ENCODE measurements at places on chromosomes 13 and 19. TPM values are rescaled to one million over a fixed set of nuclear protein-coding genes. Genes with fewer than 3 reads are reported as not detected.

The ZNF45 gene
- total RNA-seq = 18.5 TPM

DNA sequence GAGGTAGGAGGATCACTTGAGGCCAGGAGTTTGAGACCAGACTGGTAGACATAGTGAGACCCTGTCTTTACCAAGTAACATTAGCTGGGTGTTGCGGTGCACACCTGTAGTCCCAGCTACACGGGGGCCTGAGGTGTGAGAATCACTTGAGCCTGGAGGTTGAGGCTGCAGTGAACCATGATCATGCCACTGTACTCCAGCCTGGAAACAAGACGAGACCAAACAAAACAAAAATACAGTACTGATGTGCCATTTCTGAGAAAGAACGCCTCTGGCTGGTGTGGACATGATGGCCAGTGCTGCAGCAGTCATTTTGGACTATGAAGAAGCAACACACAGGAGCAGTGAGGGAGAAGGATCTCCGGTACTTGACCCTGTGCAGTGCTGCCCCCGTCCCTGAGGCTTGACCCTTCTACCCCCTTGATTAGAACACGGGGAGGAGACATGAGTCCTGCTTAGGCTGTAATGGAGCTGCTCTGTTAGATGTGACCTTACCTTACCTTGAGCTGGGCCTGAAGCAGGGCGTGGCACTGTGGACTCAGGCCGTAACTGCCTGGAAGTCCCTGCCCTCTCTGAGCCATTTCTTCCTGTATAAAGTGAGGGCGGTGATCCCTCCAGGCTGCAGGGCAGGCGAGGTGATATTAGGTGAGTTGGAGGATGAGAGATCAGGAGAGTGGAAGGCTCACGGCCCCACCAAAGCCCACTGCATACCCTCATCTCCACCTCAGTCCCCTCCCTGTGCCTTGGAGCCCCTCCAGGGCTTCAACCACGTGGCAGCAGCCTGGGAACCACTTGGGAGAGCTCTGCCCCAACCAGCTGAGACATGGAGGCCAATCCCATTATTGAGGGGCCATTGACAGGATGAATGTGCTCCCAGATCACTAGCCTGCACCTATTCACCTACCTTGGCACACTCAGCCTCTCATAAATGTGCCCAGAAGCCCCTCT lies 5.9 kb downstream of the RPL18A start:
- no peak for DNase-seq
- H3K27ac ChIP-seq = no peak overlapping the region
- no peaks in the 10 kb centered on the region for H3K36me3 ChIP-seq
- no peaks in the 10 kb centered on the region for H3K27me3 ChIP-seq

GRCh38 chr13:66225072-66225471 lies 1005.1 kb downstream of the PCDH9 start:
- no peaks in the 10 kb centered on the region for H3K27me3 ChIP-seq
- no peaks in the 10 kb centered on the region for H3K36me3 ChIP-seq
- H3K4me1 ChIP-seq = no peaks in the 10 kb centered on the region
- DNase-seq = no peak
- H3K27ac ChIP-seq = no peak overlapping the region

The PNMA8C gene
- total RNA-seq = 3.1 TPM

The VSTM1 gene
- not detected for total RNA-seq

DNA sequence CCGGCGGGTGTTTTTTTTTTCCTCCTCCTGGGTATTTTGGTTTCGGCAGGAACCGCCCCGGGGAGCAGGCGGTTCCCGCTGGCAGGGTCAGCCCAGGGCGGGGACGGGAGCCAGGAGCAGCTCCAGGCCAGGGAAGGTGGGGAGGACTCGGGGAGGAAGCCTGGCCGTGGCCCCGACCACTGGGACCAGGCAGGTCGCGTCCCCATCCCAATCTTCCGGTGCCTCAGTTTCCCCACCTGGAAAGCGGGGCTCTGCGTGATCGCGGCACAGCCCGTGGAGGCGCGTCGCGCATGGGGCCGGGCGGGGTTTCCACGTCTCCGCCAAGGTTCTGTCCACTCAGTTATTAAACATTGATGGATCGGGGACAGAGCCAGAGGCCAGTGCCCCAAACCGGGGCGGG lies 34.8 kb downstream of the IL12RB1 start:
- H3K27me3 ChIP-seq = no peaks in the 10 kb centered on the region
- H3K4me3 ChIP-seq = no peak overlapping the region
- H3K36me3 ChIP-seq = no peaks in the 10 kb centered on the region
- no peaks in the 10 kb centered on the region for H3K4me1 ChIP-seq
- DNase-seq = peak; percentile 82

The FRY gene
- total RNA-seq = 328 TPM

DNA sequence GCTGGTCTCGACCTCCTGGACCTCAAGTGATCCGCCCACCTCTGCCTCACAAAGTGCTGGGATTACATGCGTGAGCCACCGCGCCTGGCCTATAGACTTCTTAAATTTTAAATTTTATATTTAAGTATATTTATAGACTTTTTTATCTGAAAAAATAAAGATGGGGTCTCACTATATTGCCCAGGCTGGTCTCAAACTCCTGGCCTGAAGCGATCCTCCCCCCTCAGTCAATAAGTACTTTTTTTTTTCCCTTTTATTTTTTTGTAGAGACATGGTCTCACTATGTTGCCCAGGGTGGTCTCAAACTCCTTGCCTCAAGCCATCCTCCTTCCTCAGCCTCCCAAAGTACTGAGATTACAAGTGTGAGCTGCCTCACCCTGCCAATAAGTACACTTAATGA lies 1.9 kb downstream of the SERTAD1 start:
- no peak overlapping the region for H3K27ac ChIP-seq
- DNase-seq = no peak
- peaks cover 4% of the 10 kb centered on the region for H3K36me3 ChIP-seq
- H3K4me1 ChIP-seq = no peaks in the 10 kb centered on the region

GRCh38 chr19:35276706-35277281 lies 5.5 kb upstream of the HAMP start:
- no peaks in the 10 kb centered on the region for H3K27me3 ChIP-seq
- no peak for DNase-seq
- peaks cover 7% of the 10 kb centered on the region for H3K36me3 ChIP-seq
- H3K27ac ChIP-seq = no peak overlapping the region
- no peaks in the 10 kb centered on the region for H3K4me1 ChIP-seq

DNA sequence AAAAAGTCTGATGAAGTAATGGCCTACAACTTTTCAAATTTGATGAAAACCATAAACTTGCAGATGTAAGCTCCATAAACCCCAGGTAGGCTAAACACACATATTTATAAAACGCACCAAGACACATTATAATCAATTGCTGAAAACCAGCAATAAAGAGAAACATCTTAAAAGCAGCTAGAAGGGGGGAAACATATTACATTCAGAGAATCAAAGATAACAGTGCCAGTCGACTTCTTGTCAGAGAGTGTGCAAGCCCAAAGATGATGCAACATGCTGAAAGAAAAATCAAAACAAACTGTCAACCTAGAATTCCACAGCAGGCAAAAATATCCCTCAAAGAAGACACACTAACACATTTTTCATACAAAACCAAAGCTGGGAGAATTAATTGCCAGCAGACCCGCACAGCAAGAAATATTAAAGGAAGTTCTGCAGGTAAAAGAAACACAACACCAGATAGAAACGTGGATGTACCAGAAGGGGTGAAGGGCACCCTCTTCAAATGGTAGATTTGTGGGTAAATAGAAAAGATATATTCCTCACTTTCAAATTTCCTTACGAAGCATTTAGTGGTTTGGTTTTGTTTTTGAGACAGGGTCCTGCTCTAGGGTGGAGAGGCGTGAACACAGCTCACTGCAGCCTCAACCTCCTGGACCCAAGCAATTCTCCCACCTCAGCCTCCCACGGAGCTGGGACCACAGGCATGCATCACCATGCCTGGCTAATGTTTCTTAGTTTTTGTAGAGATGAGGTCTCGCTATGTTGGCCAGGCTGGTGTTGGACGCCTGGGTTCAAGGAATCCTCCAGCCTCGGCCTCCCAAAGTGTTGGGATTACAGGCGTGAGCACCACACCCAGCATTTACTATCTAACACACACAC lies 16.5 kb upstream of the ATP1A3 start:
- no peaks in the 10 kb centered on the region for H3K27me3 ChIP-seq
- no peak overlapping the region for H3K27ac ChIP-seq
- H3K4me3 ChIP-seq = no peak overlapping the region
- no peaks in the 10 kb centered on the region for H3K4me1 ChIP-seq

GRCh38 chr19:3115916-3116602 lies 19.8 kb upstream of the GNA15 start:
- no peaks in the 10 kb centered on the region for H3K27me3 ChIP-seq
- no peak overlapping the region for H3K27ac ChIP-seq
- no peaks in the 10 kb centered on the region for H3K4me1 ChIP-seq
- H3K4me3 ChIP-seq = no peak overlapping the region
- no peak for DNase-seq

DNA sequence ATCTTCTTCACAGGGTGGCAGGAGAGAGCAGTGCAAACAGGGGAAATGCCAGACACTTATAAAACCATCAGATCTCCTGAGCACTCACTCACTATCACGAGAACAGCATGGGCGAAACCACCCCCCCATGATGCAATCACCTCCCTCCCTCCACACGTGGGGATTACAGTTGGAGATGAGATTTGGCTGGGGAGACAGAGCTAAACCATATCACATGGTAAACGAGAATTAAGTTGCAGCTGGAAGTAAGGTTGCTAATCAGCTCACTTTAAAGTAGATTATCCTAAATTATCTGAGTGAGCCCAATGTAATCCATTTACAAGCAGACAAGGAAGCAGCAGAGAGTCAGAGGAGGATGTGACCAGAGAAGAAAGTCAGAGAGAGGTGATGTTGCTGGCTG lies 102.2 kb upstream of the IPO5 start:
- no peaks in the 10 kb centered on the region for H3K4me1 ChIP-seq
- DNase-seq = no peak
- H3K4me3 ChIP-seq = no peak overlapping the region
- H3K27ac ChIP-seq = no peak overlapping the region
- H3K36me3 ChIP-seq = no peaks in the 10 kb centered on the region
- no peaks in the 10 kb centered on the region for H3K27me3 ChIP-seq

The SLC10A2 gene
- total RNA-seq = not detected

- H3K27ac ChIP-seq = no peak overlapping the region
- H3K4me1 ChIP-seq = no peaks in the 10 kb centered on the region
- no peaks in the 10 kb centered on the region for H3K36me3 ChIP-seq
- H3K27me3 ChIP-seq = no peaks in the 10 kb centered on the region
- no peak for DNase-seq
Observed at GRCh38 chr13:86135856-86136255, 336.6 kb upstream of the SLITRK6 start.

The NTF4 gene
- not detected for total RNA-seq

DNA sequence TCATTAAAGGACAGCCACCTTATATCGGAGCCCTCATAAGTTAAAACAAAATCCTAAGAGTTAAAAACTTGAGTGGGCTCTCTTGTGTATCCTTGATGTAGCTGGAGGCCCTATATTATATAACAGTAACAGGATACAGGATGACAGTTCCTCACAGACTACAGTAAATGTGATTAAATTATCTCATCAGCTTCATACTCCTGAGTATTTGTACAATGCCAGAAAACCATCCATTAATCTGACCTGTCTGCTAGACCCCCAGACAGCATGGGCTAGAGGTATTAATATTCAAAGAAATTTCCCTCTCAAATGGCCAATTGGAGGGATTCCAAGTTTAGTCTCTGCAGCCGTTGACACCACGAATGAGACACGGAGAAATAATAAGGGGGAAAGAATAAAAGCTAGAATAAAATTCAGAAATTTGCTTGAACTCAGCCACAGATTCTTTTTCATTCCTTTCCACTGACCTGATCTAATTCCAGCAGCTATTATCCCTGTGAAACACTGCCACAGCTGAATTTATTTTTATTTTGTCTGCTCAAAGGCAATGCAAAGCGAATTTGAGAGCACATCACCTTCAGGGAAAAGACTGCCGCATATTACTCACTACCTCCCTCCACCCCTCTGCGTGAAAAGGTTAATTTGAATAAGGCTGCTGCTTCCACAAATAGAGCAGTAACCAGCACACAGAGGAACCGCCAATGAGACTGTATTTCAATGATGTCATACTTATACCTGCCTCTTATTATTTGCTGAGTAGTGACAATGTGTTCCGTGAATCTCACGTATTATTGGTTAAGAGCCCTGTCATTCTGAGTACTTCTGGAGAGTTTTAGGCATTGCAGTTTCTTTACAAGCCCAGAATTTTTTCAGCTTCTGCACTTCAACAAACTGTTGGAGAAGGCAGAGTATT lies 155.9 kb upstream of the KLF12 start:
- H3K36me3 ChIP-seq = no peaks in the 10 kb centered on the region
- H3K27ac ChIP-seq = peak overlapping the region; percentile 40
- H3K27me3 ChIP-seq = no peaks in the 10 kb centered on the region
- DNase-seq = no peak
- no peaks in the 10 kb centered on the region for H3K4me1 ChIP-seq
- no peak overlapping the region for H3K4me3 ChIP-seq

- H3K4me3 ChIP-seq = no peak overlapping the region
- no peaks in the 10 kb centered on the region for H3K27me3 ChIP-seq
- no peak overlapping the region for H3K27ac ChIP-seq
- DNase-seq = no peak
Observed at GRCh38 chr19:38615007-38615581, 2.7 kb downstream of the MAP4K1 start.

The ZNF470 gene
- total RNA-seq = 7.1 TPM

GRCh38 chr19:377801-378581 lies 31.0 kb downstream of the C2CD4C start:
- H3K36me3 ChIP-seq = no peaks in the 10 kb centered on the region
- no peak for DNase-seq
- H3K27me3 ChIP-seq = no peaks in the 10 kb centered on the region
- H3K27ac ChIP-seq = no peak overlapping the region
- H3K4me3 ChIP-seq = no peak overlapping the region

- H3K4me1 ChIP-seq = peaks cover 2% of the 10 kb centered on the region
- no peak overlapping the region for H3K27ac ChIP-seq
- no peaks in the 10 kb centered on the region for H3K36me3 ChIP-seq
- H3K27me3 ChIP-seq = no peaks in the 10 kb centered on the region
- no peak overlapping the region for H3K4me3 ChIP-seq
Observed at GRCh38 chr13:102136735-102137296, 265.0 kb downstream of the FGF14 start.

DNA sequence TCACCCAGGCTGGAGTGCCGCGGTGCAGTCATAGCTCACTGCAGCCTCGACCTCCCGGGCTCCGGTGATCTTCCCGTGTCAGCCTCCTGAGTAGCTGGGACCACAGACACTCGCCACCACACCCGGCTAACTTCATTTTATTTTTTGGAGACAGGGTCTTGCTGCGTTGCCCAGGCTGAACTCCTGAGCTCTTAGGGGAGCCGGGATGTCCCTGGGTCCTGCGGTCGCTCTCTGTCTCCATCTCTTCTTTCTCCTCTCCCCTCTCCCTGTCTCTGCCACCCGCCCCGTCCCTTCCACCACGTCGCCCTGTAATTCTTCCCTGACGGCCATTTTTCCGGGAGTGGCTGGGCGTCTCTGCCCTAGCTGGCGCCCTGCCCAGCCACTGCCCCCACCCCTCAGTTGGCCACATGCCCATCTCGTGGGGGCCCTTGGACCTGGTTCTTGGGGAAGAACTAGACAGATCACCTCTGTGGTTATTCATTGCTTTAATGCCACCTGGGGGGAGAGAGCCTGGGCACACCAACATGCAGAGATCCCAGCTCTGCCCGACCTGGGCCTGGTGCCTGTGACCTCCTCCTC lies 18.9 kb downstream of the ARID3A start:
- no peaks in the 10 kb centered on the region for H3K4me1 ChIP-seq
- no peaks in the 10 kb centered on the region for H3K27me3 ChIP-seq
- H3K36me3 ChIP-seq = no peaks in the 10 kb centered on the region
- no peak overlapping the region for H3K27ac ChIP-seq
- no peak for DNase-seq
- no peak overlapping the region for H3K4me3 ChIP-seq

- H3K4me3 ChIP-seq = no peak overlapping the region
- H3K27me3 ChIP-seq = no peaks in the 10 kb centered on the region
- no peaks in the 10 kb centered on the region for H3K36me3 ChIP-seq
- H3K4me1 ChIP-seq = no peaks in the 10 kb centered on the region
Observed at GRCh38 chr13:85347251-85347650, 452.0 kb downstream of the SLITRK6 start.

The PPAN gene
- 30.9 TPM for total RNA-seq

The IL17D gene
- 9.2 TPM for total RNA-seq

Measured in aorta (tissue), 5 donors.